ENCODE measurements at places on chromosomes 3 and 15.

DNA sequence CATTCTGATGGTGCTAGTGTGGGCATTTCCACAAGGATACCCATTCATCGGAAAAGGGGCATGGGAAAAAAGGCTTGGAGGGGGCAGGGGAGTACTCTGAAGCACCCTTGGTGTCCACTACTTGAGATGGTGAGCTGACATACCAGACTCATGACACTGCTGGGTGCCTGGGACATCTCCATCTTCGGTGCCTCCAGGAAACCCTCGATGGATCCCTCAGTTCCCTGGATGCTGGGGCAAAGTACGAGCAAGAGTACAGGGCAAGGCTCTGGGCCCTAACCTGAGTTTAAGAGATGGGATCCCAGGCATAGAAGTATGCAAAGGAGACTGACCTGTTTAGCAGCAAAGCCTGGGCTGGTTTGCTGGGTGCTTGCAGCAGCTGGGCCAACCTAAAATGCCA, 5.2 kb upstream of the IP6K1 start:
- no peak for DNase-seq

GRCh38 chr3:50146316-50146901, 8.7 kb upstream of the SEMA3F start:
- DNase-seq: no peak

DNA sequence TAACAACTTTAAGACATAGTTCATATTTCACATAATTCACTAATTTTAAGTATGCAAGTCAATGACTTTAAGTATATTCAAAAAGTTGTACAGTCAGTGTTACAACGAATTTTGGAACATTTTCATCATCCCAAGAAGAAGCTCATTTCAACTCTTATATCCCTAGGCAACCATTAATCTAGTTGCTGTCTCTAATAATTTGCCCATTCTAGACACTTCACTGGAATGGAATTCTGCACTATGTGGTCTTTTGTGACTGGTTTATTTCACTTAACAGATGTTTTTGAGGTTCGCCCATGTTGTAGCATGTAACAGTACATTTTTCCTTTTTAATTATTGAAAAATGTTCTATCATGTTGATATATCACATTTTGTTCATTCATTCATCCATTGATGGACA, 104.2 kb upstream of the SPRED1 start:
- DNase-seq: no peak

GRCh38 chr3:167835953-167836352, 100.4 kb downstream of the SERPINI1 start:
- DNase-seq: no peak

DNA sequence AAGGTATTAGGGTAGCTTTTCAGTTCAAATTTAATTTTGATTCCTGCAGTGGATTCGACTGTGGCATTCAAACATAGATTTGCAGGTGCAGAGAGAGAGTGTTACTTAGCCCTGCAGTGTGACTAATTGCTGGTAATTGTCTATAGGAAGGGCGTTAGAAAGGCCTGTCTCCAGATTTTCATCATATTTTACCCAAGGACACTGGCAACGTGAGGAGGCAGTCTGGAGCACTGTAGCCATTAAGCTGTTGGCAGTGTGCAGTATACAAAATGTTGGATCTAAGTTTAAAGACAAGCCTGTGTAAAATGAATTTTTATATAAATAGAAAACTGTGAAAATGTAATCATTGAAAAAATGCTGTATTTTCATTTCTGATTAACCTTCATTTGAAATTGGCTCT, 342.9 kb downstream of the CNTN4 start:
- DNase-seq: no peak

DNA sequence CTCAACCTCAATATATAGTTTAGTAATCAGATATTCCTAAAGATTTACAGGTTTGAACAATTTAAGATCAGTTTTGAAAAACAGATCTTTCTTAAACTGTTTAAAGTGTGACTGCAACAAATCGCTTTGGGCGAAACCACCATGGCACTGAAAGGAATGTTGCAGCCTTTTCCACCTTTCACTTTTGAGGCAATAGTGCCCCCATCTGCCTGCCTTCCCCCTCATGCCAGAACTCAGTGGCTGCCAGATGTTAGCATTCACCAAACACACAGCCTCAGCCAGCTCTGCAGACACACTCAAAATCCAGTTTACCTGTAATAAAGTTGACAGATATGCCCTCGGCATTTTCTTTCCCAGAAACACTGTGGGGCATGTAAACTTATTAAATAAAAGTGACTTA, 3.3 kb downstream of the LYSMD4 start:
- no peak for DNase-seq

GRCh38 chr3:19937459-19938294, 3.7 kb upstream of the EFHB start:
- no peak for DNase-seq

GRCh38 chr15:63978511-63979261, 67.6 kb downstream of the DAPK2 start:
- no peak for DNase-seq

DNA sequence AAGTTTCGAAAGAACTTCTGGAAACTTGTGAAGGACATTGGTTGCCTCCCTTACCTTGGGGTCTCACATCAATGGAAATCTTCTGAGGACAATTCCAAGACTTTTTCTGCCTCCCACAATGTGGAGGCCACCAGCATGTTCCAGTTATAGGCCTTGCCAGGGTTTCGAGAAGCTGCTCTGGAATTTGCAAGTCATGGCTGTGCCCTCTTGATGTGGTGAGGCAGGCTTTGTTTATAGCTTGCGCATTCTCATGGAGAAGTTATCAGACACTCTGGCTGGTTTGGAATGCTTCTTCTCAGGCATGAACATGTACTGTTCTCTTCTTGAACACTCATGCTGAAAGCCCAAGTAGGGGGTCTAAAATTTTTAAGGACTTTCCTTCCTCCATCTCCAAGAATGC, 4.1 kb downstream of the CXCR6 start:
- DNase-seq: no peak

DNA sequence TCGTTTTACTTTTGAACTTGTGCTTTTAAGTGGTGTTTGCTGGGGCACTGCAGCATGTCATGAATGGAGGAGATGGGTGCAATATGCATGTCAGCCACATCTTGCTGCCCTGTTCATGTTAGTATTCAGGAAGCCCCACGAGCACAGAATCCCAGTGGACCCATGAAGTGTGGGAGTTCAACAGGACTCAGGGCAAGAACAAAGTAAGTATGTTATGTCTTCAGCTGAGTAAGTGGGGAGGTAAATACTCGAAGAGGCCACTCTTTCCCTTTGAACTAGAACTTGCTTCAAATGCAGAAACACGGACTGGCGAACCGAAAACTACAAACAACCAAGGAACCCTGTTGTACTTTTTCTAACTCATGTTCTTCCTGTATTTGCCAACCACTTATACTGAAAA, 23.4 kb downstream of the SOX14 start:
- no peak for DNase-seq

- no peak for DNase-seq
Measured at GRCh38 chr15:51706926-51707608, 25.8 kb downstream of the SCG3 start.

DNA sequence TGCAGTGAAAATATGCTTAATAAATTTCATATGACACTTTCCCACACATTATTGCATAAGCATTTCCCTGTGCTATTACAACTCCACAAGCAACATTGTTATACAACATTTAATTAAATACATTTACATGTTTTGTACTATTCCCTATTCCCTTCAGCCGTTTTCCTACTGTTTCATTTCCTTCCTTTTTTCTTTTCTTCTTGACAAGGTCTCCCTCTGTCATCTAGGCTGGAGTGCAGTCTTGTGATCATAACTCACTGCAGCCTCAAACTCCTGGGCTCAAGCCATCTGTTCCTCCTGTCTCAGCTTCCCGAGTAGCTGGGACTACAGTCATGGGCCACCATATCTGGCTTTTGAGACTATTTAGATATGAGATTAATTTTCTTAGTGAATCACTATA, 254.7 kb downstream of the NFKBIZ start:
- no peak for DNase-seq

DNA sequence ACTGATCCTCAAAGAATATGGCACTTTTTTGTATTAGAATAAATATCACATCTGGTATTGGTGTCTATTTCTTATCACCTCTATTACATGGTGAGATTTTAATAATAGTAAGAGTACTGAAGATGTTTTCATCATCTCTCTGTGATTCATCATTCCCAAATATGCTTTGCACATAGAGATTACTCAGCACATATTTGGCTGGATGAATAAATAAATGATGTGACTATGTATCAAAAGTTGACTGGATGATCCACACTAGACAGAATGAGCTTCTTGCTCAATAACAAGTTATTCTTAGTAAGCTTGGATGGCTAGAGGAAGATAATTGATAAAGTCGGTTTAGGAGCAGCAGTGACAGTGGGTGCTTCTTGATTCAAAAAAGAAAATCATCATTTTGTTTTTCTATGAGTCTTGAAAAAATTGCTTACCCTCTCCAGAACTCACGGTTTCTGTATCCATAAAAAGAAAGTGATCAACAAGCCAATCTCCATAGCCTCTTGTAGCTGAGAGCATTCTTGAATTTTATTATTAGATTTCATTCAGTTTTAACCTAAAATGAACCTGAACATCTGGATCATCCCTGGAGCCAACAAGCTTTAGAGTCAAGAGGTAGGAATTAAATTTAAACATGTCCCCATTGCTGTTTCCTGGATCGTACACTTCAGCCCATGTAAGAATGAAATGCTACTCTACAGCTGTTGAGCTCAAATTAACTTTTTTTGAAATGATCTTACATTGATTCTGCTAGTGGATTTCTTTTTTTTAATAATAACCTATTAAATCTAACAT, 104.8 kb upstream of the OSTN start:
- DNase-seq: no peak

- DNase-seq: no peak
Measured at GRCh38 chr3:14335774-14336748, 66.3 kb upstream of the SLC6A6 start.

- no peak for DNase-seq
Measured at GRCh38 chr3:99957151-99957796, 139.6 kb downstream of the CMSS1 start.

DNA sequence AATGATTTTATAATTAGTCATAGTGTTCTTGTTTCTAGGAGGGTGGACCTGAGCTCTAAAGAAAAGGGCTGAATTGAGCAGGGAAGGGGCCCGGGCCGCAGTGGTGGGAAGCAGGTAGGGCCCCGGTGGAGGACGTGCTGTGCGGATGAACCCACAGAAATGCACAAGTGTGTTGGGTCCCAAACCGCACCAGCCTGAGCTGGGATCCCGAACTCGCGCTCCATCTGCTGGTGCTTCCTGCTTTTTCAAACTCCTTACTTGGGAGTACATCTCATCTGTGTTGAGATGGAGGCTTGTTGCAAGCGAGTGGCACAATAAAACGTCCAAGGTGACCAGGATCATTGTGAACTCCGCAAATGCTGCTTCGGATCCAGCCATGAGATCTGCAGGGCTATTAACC, 244.8 kb upstream of the IGF1R start:
- no peak for DNase-seq

- no peak for DNase-seq
Measured at GRCh38 chr3:111368056-111368455, 173.9 kb upstream of the CD96 start.

DNA sequence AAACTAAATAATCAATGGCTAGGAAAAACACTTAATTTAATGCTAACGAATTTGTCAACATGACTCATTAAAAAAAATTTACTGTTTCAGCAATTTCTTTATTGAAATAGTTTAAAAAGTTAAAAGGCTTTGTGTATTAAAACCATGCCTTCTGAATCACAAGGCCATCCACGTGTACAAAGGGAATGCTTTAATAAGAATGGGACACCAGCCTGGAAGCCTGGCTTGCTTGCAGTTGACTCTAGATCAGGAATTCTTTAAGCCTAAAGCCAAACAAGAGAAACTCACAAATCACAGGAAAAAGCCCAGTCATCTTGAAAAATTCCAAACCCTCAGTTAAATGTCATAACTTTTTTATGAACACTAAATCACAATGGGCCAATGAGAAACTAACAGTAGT, 137.6 kb downstream of the PEAK1 start:
- no peak for DNase-seq

DNA sequence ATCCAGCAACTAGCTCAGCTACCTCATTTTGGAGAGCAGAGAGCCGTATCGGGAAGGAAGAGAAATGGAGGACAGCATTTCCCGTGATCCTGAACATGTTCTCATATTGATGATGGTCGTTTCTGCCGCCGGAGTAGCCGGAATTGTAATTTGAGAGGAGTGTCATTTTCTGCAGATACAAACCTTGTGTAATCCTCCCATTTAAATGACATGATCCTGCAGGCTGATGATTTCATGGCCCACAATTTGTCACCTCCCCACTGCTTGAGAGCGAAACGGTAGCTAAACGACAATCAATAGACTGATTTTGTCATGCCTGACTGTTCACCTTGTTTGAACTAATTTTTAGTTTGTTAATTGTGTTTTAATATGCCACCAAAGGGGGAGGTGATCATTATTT, 126.5 kb upstream of the CNTN6 start:
- no peak for DNase-seq

- DNase-seq: no peak
Measured at GRCh38 chr3:17938313-17938712, 195.9 kb upstream of the TBC1D5 start.

DNA sequence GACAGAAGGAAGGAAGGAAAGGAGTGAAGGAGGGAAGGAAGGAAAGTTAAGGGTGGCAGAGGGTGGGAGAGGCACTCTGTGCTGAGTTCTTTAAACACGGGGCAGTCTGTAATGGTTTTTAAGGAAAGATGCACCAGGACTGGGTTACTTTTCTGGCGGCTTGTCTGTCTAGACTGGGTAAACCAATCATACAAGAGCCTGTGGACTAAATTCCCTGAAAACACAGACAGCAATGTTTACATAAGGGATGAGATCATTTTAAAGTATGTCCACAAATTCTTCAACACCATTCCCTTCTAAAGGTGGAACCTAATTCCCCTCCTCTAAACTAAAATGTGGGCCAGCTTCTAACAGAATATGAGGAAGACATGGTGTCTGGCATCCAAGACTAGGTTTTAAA, 235.5 kb upstream of the IGF1R start:
- no peak for DNase-seq

GRCh38 chr15:99085413-99086326, 19.2 kb upstream of the SYNM start:
- no peak for DNase-seq

GRCh38 chr3:108507902-108508301, 2.5 kb downstream of the MYH15 start:
- DNase-seq: no peak

- DNase-seq: no peak
Measured at GRCh38 chr3:86563400-86563970, 427.5 kb downstream of the VGLL3 start.

DNA sequence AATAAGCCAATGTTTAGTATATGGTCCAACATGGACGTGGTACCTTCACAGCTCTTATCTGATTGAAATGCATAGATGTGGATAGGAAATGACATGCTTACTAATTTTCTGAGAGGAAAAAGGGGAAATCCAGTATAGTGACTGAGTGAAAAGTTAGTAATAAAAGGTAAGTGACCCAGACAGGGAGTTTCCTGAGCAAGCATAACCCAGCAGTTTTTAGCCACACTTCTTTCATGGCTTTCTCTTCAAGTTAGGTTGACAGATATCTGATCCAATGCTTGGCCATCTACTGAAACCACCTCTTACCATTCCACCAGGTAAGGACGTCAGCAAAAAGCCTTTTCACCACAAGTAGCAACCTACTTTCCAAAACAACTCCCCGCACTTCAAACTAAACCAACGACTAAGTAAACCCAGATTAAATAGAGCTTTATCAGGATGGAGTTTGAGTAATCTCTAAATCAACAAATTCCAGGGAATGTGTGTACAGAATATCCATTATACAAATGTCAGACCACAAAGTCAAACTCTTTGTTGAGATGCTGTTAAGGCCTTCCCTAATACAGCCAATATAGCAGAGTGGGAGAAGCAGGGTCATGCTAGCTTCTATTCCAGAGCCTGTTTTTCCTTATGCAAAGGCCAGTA, 329.7 kb downstream of the RORA start:
- no peak for DNase-seq

- DNase-seq: no peak
Measured at GRCh38 chr3:107813026-107813425, 277.8 kb downstream of the CD47 start.
